Articular chondrocyte of knee joint (primary cell): ENCODE measurements at places on chromosomes 4 and X. TPM values are rescaled to one million over a fixed set of nuclear protein-coding genes. Genes with fewer than 3 reads are reported as not detected.

Gene BEND2
- total RNA-seq, result not detected in 2 replicates

Gene OTC
- total RNA-seq, result not detected in 2 replicates

Gene GPRIN3
- total RNA-seq, result 0.22 and 0.26 TPM in 2 replicates

Gene COL4A5
- total RNA-seq, result 0.13 and 0.86 TPM in 2 replicates

Gene STARD8
- 4.3 and 5.2 TPM in 2 replicates for total RNA-seq

Gene SHOX
- 2.2 and 3.2 TPM in 2 replicates for total RNA-seq

Gene SLC49A3
- total RNA-seq, result 10.7 and 11.1 TPM in 2 replicates

Gene MFAP3L
- 5.1 and 5.9 TPM in 2 replicates for total RNA-seq

Gene MAGEB1
- not detected in 2 replicates for total RNA-seq

Gene ADAM29
- not detected in 2 replicates for total RNA-seq

Gene MBTPS2
- 13.2 and 13.9 TPM in 2 replicates for total RNA-seq

Gene TEX13B
- not detected in 2 replicates for total RNA-seq

Gene DRD5
- total RNA-seq, result not detected in 2 replicates

Gene ODAPH
- total RNA-seq, result not detected in 2 replicates

Gene MORF4L2
- total RNA-seq, result 698 and 779 TPM in 2 replicates

Gene GLUD2
- total RNA-seq, result 1.2 and 2.3 TPM in 2 replicates

Gene C4orf36
- total RNA-seq, result 0.13 TPM in 1 of 2 replicates, not detected in the other

Gene CT45A5
- total RNA-seq, result not detected in 2 replicates
